ENCODE measurements at places on chromosomes 6 and 20. TPM values are rescaled to one million over a fixed set of nuclear protein-coding genes. Genes with fewer than 3 reads are reported as not detected.

Gene SEMG2
- not detected for total RNA-seq

Gene CST1
- total RNA-seq: not detected

Gene PHIP
- 10.0 TPM for total RNA-seq

Gene PLA2G7
- total RNA-seq: not detected

Gene PTPN1
- 21.0 TPM for total RNA-seq

Gene BANF2
- total RNA-seq: not detected

Gene SIRPG
- total RNA-seq: not detected

Gene TNFRSF21
- 40.1 TPM for total RNA-seq

Gene IRAK1BP1
- total RNA-seq: 1.3 TPM

Gene LRP11
- 42.0 TPM for total RNA-seq

Gene TPX2
- total RNA-seq: 6.3 TPM

Gene CNR1
- 8.3 TPM for total RNA-seq

Gene CLIC5
- 0.12 TPM for total RNA-seq

Gene SMLR1
- not detected for total RNA-seq

Gene HLA-DQA2
- not detected for total RNA-seq

Gene MMP24
- 0.93 TPM for total RNA-seq

Gene C20orf202
- total RNA-seq: 0.58 TPM

Gene NEU1
- total RNA-seq: 65.6 TPM

Gene PROKR2
- total RNA-seq: not detected

Gene FAM217A
- total RNA-seq: not detected

Gene PNLDC1
- not detected for total RNA-seq

Gene ENPP3
- total RNA-seq: not detected

Gene KCNK16
- total RNA-seq: not detected

Gene PSMB8
- 68.0 TPM for total RNA-seq

Gene IMPG1
- not detected for total RNA-seq

Gene SLC29A1
- 7.9 TPM for total RNA-seq

Gene LGSN
- 0.93 TPM for total RNA-seq

Gene OPN5
- not detected for total RNA-seq

Gene CHRNA4
- total RNA-seq: not detected

Gene TMEM74B
- total RNA-seq: not detected

Gene FAXC
- total RNA-seq: 0.26 TPM

Gene CAP2
- 20.9 TPM for total RNA-seq

Gene POM121L2
- total RNA-seq: not detected

Gene SLPI
- total RNA-seq: 19.5 TPM

Gene RSPH9
- 1.2 TPM for total RNA-seq

Gene TMC2
- total RNA-seq: not detected

Gene CFAP206
- not detected for total RNA-seq

Gene GPR63
- 0.47 TPM for total RNA-seq

Gene TM9SF4
- 36.3 TPM for total RNA-seq

Gene LSM14B
- total RNA-seq: 30.5 TPM

Gene WFDC2
- not detected for total RNA-seq

Gene PREX1
- total RNA-seq: 2.4 TPM

Gene NRSN2
- total RNA-seq: 55.3 TPM

Gene SLC35D3
- not detected for total RNA-seq

Gene TBC1D22B
- total RNA-seq: 2.7 TPM

Gene CRISP3
- not detected for total RNA-seq

Gene HUS1B
- total RNA-seq: not detected

Gene PPP1R14C
- total RNA-seq: not detected

All from pericardium fibroblast (primary cell).